ENCODE measurements at places on chromosomes 2 and 18.

GRCh38 chr2:201415149-201415548, 36.1 kb downstream of the TRAK2 start:
- DNase-seq, result no peak

- DNase-seq, result no peak
Measured at GRCh38 chr18:35387152-35387571, 10.0 kb upstream of the ZNF396 start.

GRCh38 chr2:23591111-23591510, 206.1 kb downstream of the KLHL29 start:
- DNase-seq, result no peak

GRCh38 chr2:161243905-161244304, 64.3 kb upstream of the PSMD14 start:
- DNase-seq, result no peak

All from A673 (cell line).